GM19239 (cell line): ENCODE measurements at places on chromosomes 12 and 14.
A peak's percentile ranks its signal among the peaks of the same experiment; 100 is the strongest.

DNA sequence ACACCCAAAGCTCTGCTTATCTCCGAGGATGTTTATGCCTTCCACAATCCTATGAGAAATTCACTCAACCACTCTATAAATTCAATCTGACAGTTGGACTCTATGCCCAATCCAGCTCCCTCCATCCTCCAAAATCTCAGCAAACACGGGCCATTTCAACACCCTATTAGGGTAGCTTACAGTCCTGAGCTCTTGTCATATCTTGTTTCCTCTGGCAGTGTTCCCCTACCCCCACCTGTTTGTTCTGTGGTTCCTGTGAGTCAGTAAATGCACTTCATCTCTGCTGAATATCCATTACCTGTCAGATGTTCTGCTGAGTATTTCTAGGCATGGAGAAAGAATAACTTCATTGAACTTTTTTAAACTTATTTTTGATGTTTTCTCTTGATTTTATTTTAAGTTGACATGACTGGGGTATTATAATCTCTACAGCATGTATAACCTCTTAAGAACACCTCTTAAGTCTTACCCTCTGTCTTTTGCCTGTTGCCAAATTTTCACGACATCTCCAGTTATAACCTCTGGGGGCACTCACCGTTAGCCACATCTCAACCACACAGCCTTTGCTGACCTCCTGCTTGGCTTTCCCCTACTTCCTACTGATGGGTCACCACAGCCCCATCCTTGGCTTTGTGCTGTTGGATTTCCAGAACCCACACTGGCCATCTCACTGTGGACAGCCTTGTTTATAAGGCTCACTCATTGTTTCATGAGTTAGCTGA is 317.0 kb upstream of the TMPO start:
- no peak for DNase-seq

DNA sequence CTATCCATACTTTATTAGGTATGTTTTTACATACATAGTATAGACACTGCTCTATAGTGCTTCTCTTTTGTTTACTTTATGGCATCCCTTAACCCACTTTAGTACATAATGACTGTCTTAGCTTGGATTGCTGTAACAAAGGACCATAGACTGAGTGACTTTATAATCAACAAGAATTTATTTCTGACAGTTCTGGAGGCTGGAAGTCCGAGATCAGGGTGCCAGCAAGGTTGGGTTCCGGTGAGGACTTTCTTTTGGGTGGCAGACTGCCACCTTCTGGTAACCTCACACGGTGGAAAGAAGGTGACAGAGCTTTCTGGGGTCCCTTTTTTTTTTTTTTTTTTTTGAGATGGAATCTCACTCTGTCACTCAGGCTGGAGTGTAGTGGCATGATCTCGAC is 48.6 kb upstream of the PPM1H start:
- no peak for DNase-seq

DNA sequence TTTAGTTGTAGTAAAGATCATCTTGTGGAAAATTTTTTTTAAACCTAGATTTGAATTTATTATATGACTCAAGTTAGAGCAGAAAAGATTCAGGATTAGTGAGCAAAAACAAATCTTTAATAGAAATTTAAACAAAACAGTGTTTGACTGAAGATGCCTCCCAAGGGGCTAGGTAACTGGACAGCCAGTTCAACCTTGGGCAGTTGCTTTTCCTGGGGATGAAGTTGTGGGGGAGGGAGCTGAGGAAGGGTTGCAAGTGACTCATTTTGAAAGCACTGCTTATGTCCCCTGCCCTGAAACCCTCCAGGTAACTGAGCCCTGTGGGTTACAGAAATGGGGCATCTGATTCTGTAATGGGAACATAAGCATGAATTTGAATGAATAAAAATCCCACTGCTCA is 13.1 kb downstream of the CFAP54 start:
- peak; percentile 40 for DNase-seq

GRCh38 chr12:100476013-100476751 is 2.5 kb downstream of the NR1H4 start:
- DNase-seq, result no peak

- no peak for DNase-seq
Measured at GRCh38 chr14:69263364-69263763, 3.4 kb downstream of the GALNT16 start.

DNA sequence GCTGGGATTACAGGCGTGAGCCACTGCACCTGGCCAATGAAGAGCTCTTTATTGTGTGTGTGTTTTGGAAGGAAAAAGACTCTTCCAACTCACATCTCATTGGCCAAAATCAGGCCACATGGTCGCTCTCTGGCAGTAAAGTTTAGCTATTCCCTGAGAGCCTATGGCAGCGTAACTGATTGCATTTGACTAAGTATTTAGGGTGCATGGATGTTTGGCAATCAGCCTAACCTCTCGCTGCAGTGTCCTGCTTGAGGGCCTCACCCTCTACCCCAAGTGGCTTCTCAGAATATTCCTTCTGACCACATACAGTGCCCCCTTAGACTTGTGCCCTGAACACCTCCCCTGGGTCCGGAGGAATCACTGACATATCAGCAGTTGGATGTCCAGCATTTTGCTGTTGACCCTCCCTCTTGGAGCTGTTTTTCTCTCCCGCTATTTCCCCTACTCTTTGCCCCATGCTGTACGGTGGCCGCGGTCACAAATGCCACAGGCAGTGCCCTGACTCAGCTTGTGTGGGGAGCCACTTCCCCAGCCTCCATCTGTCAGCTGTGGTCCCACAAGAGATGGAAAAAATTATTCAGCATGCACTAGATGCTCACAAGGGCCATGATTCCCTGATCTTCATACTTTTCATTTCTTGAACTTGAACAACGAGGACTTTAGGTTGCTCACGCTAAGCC is 9.5 kb downstream of the PHETA1 start:
- DNase-seq, result no peak

- no peak for DNase-seq
Measured at GRCh38 chr12:26435069-26435404, 239.7 kb downstream of the SSPN start.

DNA sequence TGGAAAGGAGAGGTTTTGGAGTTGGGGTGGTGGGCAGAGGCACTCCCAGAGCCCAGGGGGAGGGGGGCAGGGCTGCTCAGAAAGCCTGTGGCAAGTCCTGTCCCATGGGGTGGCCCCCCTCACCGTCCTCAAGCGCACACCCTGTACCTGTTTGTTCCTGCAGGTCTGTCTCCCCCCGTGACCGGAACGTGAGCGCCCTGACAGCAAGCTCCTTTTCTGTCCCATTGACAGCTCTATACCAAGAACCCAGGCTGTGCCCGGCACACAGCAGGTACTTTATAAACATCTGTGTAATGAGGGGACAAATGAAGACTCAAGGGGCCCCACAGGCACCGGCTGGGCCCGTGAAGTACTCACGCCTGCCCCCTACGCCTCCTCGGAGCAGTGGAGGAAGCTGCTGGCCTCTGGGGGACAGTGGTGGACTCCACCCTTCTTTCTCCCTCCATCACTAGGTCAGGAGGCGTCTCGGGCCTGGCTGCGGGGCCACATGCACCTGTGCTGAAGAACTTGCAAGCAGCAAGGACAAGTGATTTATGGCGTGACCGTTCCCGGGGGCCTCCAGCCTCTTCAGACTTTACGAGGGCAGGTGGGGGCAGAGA is 65.8 kb downstream of the GALNT9 start:
- DNase-seq, result no peak

DNA sequence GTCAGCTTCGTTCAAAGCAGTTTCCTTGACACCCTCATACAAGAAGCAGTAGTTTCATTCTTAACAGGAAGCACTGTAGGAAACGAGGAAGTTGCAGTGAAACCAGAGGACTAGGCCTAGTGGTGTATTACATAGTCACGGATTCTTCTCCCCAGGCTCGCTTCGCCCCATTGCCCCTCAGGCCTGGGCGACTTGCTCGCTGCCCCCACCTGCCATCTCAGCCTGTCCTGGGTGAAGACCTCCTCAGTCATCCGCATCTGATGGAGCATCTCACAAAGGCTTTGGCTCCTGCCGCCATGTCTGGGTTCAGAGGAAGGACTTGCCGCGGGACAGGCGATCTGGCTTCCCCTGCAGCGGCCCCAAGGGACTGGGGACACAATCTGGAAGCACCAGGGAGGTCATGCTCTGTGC is 93.5 kb downstream of the LMNTD1 start:
- peak; percentile 40 for DNase-seq

GRCh38 chr12:19131025-19131444 is 1.5 kb downstream of the PLEKHA5 start:
- no peak for DNase-seq

- DNase-seq, result no peak
Measured at GRCh38 chr12:2161473-2161872, 108.7 kb downstream of the CACNA1C start.

GRCh38 chr12:132710405-132711079 is at the start of gene PGAM5:
Gene PGAM5, plus strand, starts transcription at chr12:132710842. Its CDS starts 35 bp downstream, at chr12:132710877.
- peak; percentile 98 for DNase-seq

GRCh38 chr14:76582447-76582846 is 178.8 kb upstream of the VASH1 start:
- no peak for DNase-seq

- DNase-seq, result no peak
Measured at GRCh38 chr12:112894128-112894527, 12.6 kb upstream of the OAS1 start.

- no peak for DNase-seq
Measured at GRCh38 chr12:67452119-67452805, 183.1 kb downstream of the CAND1 start.

DNA sequence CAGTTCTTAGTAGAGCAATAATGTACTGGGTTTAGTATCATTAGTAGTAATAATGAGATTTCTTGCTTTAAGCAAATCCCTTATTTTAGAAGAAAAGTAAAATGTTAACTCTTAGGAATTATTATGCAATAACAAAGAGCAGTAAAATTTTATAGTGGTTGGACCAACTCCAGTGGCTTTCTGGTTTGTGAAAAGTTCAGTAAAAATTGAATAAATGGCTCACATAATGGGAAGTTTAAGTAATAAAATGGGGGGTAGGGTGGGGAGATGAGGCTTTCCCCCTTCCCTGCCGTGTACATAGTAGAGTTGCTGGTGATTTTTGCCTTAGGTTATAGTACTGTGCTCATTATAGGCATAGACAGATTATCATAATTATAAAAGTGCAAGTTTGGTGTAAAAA is 250.5 kb upstream of the ATP2B1 start:
- no peak for DNase-seq

- DNase-seq, result no peak
Measured at GRCh38 chr12:75345531-75345930, 11.1 kb downstream of the GLIPR1L1 start.

- DNase-seq, result no peak
Measured at GRCh38 chr12:109912855-109913321, 12.8 kb downstream of the TCHP start.

- DNase-seq, result no peak
Measured at GRCh38 chr14:55536204-55536708, 43.8 kb upstream of the KTN1 start.

GRCh38 chr12:685388-685787 is 22.1 kb upstream of the NINJ2 start:
- peak; percentile 25 for DNase-seq

DNA sequence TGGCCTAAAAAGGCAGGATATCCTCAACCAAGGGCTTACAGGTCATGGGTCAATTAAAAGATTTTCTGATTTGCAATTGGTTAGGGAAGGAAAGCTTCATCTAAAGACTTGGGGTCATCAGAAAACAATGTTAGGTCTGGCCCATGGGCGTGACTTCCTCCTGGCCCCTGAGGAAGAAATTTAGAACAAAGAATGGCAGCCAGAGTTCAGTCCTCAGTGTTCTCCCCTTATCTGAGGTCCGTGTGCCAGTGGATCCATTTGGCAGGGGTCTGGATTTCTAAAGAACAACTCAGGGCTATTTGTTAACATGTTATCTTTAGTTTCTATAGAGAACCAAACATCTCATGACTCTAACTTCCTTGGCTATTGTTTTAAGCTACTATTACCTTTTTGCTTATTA is 27.8 kb upstream of the NFYB start:
- DNase-seq, result no peak

DNA sequence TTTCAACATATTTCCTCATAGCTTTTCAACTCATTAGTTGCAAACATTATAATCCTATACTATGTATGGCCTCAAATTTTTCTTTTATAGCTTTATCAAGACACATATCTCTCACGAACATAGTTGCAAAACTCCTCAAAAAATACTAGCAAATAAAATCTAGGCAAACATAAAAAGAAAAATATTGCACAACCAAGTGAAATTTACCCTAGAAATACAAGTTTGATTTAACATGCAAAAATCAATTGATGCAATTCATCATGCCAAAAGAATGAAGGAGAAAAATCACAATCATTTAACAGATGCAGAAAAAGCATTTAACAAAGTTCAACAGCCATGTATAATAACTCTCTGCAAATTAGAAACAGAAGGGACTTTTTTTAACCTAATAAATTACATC is 33.3 kb upstream of the KCNH5 start:
- no peak for DNase-seq

DNA sequence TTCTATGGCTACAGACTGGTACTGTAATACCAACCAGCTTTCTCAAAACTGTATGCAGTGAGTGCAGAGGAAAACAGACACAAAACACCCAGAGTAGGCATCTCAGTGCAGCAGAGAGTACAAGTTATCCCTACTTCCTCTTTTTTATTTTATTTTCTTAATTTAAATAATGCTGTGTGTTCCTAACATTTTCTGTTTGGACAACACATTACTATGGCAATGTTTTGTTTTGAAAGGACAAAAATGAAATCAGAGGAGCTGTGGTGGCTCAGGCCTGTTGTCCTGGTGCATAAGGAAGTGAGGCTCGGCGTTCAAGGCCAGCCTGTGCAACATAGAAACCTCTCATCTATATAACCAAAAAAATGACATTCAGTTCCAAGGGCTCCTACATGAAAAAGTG is 33.7 kb upstream of the SELPLG start:
- no peak for DNase-seq

DNA sequence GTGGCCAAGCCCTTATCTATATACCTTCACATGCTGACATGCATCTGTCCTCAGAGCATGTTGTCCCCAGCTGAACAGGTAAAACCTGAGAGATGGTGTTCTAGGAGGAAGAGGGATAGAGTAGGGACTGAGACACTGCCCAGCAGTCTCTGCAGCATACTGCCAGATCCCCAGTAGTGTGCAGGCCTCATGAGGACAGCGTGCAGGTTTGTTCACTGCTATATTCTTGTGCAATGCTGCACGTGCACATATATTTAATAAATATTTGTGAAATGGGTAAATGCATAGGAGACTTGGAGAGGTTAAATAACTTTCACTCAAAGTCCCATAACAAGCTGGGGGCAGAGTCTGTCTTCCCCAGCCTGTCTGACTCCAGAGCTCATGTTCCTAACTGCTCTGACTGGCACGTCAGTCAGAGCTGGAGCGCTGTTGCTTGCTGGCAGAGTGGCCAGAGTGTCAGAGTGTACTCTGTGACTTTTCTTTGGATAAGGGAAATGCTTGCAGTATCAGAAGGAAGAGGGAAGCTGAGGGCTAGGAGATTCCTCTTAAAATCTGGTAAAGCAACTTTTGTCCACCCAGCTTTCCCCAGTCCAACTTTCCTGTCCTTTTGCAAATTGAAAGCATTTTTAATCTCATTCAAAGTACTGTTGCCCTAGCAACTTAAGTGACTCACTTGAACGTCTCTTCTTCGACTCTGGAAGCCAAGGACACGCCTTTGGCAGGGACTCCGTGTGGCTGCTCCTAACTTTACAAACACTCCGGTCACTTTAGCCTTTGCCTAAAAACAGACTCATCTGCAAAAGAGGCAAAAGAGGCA is 14.9 kb upstream of the POLR3B start:
- DNase-seq, result no peak

GRCh38 chr14:63452796-63453195 is 90.4 kb downstream of the PPP2R5E start:
- DNase-seq, result no peak

GRCh38 chr12:105223352-105223845 is 12.6 kb downstream of the APPL2 start:
- no peak for DNase-seq

- DNase-seq, result no peak
Measured at GRCh38 chr14:90597961-90598360, 201.1 kb downstream of the CALM1 start.

- DNase-seq, result no peak
Measured at GRCh38 chr14:68084256-68084655, 264.7 kb downstream of the RAD51B start.
